Naive thymus-derived CD4-positive, alpha-beta T cell (primary cell): ENCODE measurements at places on chromosomes 5 and 9. TPM values are rescaled to one million over a fixed set of nuclear protein-coding genes. Genes with fewer than 3 reads are reported as not detected.
A peak's percentile ranks its signal among the peaks of the same experiment; 100 is the strongest.

GRCh38 chr5:181040631-181040945 lies 522 bp downstream of the BTNL9 start:
- H3K4me1 ChIP-seq = no peaks in the 10 kb centered on the region
- H3K27me3 ChIP-seq = no peaks in the 10 kb centered on the region
- no peaks in the 10 kb centered on the region for H3K36me3 ChIP-seq

DNA sequence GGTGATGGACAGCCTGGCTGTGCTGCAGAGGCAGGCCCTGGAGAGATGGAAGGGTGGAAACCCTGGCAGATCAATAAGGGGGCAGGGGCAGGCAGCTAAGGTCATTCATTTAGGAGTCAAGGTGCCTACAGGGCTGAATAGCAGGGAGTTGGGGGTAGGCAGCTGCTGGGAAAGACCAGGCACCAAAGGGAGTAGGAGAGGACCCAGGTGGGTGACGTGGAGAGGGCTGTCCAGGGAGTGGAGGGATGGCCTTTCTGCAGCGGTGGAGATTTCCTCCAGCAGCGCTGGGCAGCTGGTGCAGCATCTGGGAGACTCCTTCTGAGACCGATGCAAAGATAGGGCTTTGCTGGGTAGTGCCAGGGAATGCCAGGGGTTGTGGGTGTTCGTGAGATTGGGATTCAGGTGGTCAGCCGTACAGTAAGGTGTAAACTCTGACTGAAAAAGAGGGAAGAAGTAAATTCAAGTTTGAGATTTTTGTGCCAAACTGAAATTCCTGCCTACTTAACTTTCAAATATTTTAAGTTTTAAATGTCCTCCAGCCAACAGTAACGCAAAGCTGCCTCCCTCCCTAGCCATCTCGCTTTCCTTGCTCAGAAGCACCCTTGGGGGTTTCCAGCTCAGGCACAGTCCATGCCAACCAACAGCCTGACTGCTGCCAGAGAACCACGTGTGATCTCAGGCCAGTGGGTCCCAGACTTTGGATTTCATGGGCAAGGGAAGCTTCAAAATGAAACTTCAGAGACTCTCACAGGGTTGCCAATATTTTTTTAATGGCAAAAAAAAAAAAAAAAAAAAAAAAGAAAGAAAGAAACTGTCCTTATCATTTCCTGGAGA lies 18.6 kb upstream of the ANGPTL2 start:
- H3K27me3 ChIP-seq = no peaks in the 10 kb centered on the region
- no peak overlapping the region for H3K4me3 ChIP-seq
- no peaks in the 10 kb centered on the region for H3K4me1 ChIP-seq
- H3K27ac ChIP-seq = no peak overlapping the region
- DNase-seq = no peak
- H3K36me3 ChIP-seq = no peaks in the 10 kb centered on the region

- H3K4me1 ChIP-seq = no peaks in the 10 kb centered on the region
- H3K27ac ChIP-seq = no peak overlapping the region
- H3K27me3 ChIP-seq = no peaks in the 10 kb centered on the region
- no peak overlapping the region for H3K4me3 ChIP-seq
Measured at GRCh38 chr9:16029046-16029615, 476.3 kb downstream of the CCDC171 start.

- peaks cover 97% of the 10 kb centered on the region for H3K36me3 ChIP-seq
- H3K27me3 ChIP-seq = no peaks in the 10 kb centered on the region
- no peak overlapping the region for H3K27ac ChIP-seq
- H3K4me3 ChIP-seq = no peak overlapping the region
- no peak for DNase-seq
Measured at GRCh38 chr9:131473198-131473885, 29.4 kb upstream of the POMT1 start.

GRCh38 chr5:107517185-107518033 lies 153.3 kb downstream of the EFNA5 start:
- H3K27ac ChIP-seq = no peak overlapping the region
- no peaks in the 10 kb centered on the region for H3K27me3 ChIP-seq
- no peak overlapping the region for H3K4me3 ChIP-seq
- H3K36me3 ChIP-seq = no peaks in the 10 kb centered on the region

DNA sequence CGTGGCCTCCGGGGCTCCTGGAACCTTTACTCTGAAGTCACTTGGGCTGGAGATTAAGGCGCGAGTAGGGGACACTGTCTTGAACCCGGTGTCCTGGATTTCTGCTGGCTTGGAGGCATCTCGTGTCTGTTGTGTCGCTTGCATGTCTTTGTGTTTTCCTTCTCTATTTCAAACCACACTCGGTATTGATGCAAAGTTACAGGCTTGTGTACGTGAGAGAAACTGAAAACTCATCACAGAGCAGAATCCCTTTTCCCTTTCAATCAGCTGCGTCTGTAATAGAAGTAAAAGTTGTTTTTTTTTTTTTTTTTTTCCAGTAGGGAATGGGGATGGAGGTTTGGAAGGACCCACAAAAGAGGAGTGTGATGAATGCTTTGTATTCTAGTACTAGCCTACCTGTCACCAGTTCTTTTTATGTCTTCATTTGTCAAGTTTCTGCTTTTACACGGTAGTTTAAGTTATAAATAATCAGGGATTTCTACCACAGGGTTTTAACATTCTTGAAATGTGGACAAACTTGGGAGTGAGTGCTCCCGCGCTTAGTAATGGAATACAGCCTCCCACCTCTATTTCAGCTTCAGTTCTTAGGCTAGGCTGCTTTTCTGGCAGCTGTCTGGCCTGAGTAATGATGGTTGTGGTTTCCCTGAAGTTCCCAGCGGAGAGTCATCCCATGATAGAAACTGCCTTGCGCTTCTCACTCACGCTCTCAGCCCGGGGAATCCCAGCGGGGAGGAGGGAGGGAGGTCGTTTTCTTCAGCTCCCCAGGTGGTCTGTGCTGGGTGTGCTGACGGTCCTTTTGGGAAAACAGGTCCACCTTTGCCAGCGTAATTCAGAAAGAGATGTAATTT lies 763 bp downstream of the TJP2 start:
- no peak for DNase-seq
- no peak overlapping the region for H3K27ac ChIP-seq
- no peaks in the 10 kb centered on the region for H3K36me3 ChIP-seq
- H3K27me3 ChIP-seq = no peaks in the 10 kb centered on the region
- peak overlapping the region; percentile 36 for H3K4me3 ChIP-seq
- H3K4me1 ChIP-seq = peaks cover 12% of the 10 kb centered on the region

DNA sequence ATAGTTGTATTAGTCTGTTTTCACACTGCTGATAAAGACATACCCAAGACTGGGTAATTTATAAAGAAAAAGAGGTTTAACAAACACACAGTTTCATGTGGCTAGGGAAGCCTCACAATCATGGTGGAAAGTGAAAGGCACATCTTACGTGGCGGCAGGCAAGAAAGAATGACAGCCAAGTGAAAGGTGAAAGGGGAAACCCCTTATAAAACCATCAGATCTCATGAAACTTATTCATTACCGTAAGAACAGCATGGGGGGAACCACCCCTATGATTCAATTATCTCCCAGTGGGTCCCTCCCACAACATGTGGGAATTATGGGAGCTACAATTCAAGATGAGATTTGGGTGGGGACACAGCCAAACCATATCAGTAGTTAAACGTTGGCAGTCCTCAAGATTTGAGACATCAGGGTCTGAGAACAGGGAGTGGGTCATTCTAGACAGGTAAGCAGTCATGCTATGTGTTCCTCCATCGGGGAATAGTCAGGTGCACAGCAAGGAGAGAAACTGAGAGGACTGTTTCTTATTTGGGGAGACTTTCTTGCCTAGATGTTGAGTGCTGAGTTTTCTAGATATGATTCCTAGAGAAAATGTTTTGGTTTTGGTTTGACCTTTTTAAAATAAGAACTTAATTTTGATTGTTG lies 45.8 kb upstream of the ENTREP1 start:
- no peak overlapping the region for H3K4me3 ChIP-seq
- H3K27me3 ChIP-seq = no peaks in the 10 kb centered on the region
- no peaks in the 10 kb centered on the region for H3K36me3 ChIP-seq
- DNase-seq = no peak
- no peaks in the 10 kb centered on the region for H3K4me1 ChIP-seq

DNA sequence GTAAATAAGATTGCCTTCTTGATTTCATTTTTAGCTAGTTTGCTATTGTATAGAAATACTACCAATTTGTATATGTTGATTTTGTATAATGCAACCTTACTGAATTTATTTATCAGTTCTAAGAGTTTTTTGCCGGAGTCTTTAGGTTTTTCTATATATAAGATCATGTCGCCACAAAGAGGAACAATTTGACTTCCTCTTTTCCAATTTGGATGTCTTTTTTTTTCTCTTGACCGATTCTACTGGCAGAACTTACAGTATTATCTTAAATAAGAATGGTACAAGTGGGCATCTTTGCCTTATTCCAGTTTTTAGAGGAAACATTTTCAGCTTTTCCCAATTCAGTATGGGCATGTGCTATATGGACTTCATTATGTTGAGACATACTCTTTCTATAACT lies 624.7 kb upstream of the ACO1 start:
- no peak for DNase-seq
- H3K4me1 ChIP-seq = no peaks in the 10 kb centered on the region
- H3K36me3 ChIP-seq = no peaks in the 10 kb centered on the region
- H3K27ac ChIP-seq = no peak overlapping the region

- H3K36me3 ChIP-seq = no peaks in the 10 kb centered on the region
- H3K4me3 ChIP-seq = no peak overlapping the region
- H3K4me1 ChIP-seq = no peaks in the 10 kb centered on the region
- no peaks in the 10 kb centered on the region for H3K27me3 ChIP-seq
- H3K27ac ChIP-seq = no peak overlapping the region
Measured at GRCh38 chr5:98468188-98468869, 305.1 kb upstream of the RGMB start.

DNA sequence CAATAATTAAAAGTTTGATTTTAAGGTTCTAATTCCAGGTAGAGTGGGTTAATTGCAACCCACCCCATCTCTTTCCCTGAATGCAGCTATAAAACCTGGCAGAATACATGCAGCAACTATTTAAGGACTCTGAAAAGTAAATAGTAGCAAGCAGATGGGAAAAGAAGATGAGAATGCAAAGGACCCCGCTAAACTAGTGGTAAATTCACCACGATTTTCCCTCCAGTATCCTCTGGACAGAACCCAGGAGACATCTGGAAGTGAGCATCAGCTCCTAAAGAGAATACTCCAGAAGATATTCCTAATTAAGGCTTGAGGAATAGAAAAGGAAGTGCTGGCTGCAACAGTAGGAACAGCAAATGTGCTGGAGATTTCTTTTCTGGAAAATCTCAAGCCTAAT lies 170.9 kb downstream of the FRMD3 start:
- no peak overlapping the region for H3K27ac ChIP-seq
- no peaks in the 10 kb centered on the region for H3K27me3 ChIP-seq
- no peaks in the 10 kb centered on the region for H3K36me3 ChIP-seq
- H3K4me1 ChIP-seq = no peaks in the 10 kb centered on the region
- no peak for DNase-seq

Gene PRUNE2
- polyA plus RNA-seq = not detected

GRCh38 chr5:176687881-176688280 lies 40.6 kb downstream of the TSPAN17 start:
- no peaks in the 10 kb centered on the region for H3K4me1 ChIP-seq
- H3K27me3 ChIP-seq = no peaks in the 10 kb centered on the region
- DNase-seq = no peak
- no peaks in the 10 kb centered on the region for H3K36me3 ChIP-seq

GRCh38 chr5:111224561-111225345 lies 569 bp downstream of the CAMK4 start:
- no peaks in the 10 kb centered on the region for H3K27me3 ChIP-seq
- peak overlapping the region; percentile 81 for H3K4me3 ChIP-seq
- H3K36me3 ChIP-seq = peaks cover 13% of the 10 kb centered on the region
- peak overlapping the region; percentile 93 for H3K27ac ChIP-seq
- peaks cover 24% of the 10 kb centered on the region for H3K4me1 ChIP-seq

Gene TPPP
- 0.08 TPM for polyA plus RNA-seq

GRCh38 chr9:106976772-106977171 lies 113.8 kb downstream of the ZNF462 start:
- no peak overlapping the region for H3K27ac ChIP-seq
- no peak for DNase-seq
- H3K4me1 ChIP-seq = no peaks in the 10 kb centered on the region
- H3K36me3 ChIP-seq = no peaks in the 10 kb centered on the region
- H3K4me3 ChIP-seq = no peak overlapping the region

Gene GPR107
- 2.8 TPM for polyA plus RNA-seq

DNA sequence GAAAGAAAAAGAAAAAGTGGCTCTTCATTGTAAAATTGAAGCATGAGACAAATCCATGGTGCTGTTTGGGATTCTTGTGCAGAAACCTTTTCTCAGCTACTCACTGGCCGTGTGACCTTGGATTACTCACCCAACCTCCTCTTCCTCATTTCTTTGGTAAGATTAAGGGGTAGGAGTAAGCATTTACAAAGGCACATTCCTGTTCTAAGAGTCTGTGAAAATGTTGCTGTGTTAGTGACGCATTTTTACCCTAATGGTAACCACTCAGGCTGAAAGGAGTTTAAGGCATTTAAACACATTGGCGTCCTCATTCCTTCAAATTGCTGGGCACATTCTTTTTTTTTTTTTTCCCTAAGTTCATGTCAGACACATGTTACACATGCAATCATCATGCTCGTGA lies 4.3 kb downstream of the RAI14 start:
- no peak for DNase-seq
- H3K4me1 ChIP-seq = peaks cover 8% of the 10 kb centered on the region
- H3K27ac ChIP-seq = no peak overlapping the region
- H3K36me3 ChIP-seq = no peaks in the 10 kb centered on the region
- H3K27me3 ChIP-seq = peaks cover 3% of the 10 kb centered on the region
- H3K4me3 ChIP-seq = no peak overlapping the region

DNA sequence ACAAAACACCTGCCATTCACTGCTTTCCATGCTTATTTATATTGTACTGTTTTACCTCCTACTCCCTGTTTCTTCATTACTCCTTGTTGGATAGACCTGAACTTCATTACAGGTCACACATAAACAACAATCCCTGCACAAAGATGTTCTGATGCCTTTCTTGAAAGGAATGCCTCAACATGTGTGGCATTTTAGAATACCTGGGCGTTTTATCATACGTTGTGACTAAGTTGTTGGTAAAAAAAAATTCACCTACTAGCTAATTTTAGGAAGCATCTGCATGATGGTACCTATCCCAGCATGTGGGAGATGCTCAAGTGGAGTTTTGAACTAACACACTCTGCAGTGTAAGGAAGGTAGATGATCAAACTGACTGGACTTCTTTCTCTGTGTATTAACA lies 604.1 kb downstream of the TAF11L14 start:
- H3K27ac ChIP-seq = no peak overlapping the region
- no peaks in the 10 kb centered on the region for H3K27me3 ChIP-seq

GRCh38 chr9:135790356-135790755 lies 88.4 kb downstream of the KCNT1 start:
- H3K4me1 ChIP-seq = no peaks in the 10 kb centered on the region
- no peak overlapping the region for H3K4me3 ChIP-seq
- no peaks in the 10 kb centered on the region for H3K36me3 ChIP-seq
- H3K27me3 ChIP-seq = no peaks in the 10 kb centered on the region
- no peak for DNase-seq

Gene TLR4
- polyA plus RNA-seq = 0.07 TPM

Gene BARHL1
- polyA plus RNA-seq = not detected

GRCh38 chr5:152374711-152375275 lies 30.3 kb downstream of the NMUR2 start:
- no peaks in the 10 kb centered on the region for H3K4me1 ChIP-seq
- H3K27ac ChIP-seq = no peak overlapping the region
- no peaks in the 10 kb centered on the region for H3K36me3 ChIP-seq
- H3K27me3 ChIP-seq = no peaks in the 10 kb centered on the region
- no peak overlapping the region for H3K4me3 ChIP-seq
- DNase-seq = no peak

GRCh38 chr5:149618581-149619248 lies 37.4 kb downstream of the ARHGEF37 start:
- H3K4me1 ChIP-seq = no peaks in the 10 kb centered on the region
- H3K4me3 ChIP-seq = no peak overlapping the region
- H3K36me3 ChIP-seq = no peaks in the 10 kb centered on the region
- H3K27me3 ChIP-seq = no peaks in the 10 kb centered on the region
- no peak for DNase-seq
- H3K27ac ChIP-seq = no peak overlapping the region
